ENCODE measurements at places on chromosomes 5 and 9.

GRCh38 chr9:84054341-84055010 is 73.9 kb downstream of the RMI1 start:
- no peak for DNase-seq

GRCh38 chr9:3332802-3333201 is 193.0 kb downstream of the RFX3 start:
- DNase-seq: no peak

DNA sequence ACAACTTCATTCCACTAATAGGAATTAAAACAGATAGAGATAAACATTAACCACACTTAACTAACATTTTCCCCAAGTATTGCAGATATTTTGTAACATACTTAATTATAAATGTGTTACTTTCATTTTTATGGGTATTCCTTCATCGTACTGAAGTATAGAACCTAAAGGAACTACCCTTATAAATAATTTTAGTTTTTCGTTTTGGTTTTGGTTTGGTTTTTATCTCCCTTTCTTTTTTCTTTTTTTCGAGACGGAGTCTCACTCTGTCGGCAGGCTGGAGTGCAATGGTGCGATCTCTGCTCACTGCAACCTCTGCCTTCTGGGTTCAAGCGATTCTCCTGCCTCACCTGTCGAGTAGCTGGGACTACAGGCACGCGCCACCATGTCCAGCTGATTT is 60.1 kb upstream of the LMNB1 start:
- no peak for DNase-seq

GRCh38 chr9:130701059-130702022 is 7.8 kb downstream of the EXOSC2 start:
- DNase-seq: peak; percentile 81

DNA sequence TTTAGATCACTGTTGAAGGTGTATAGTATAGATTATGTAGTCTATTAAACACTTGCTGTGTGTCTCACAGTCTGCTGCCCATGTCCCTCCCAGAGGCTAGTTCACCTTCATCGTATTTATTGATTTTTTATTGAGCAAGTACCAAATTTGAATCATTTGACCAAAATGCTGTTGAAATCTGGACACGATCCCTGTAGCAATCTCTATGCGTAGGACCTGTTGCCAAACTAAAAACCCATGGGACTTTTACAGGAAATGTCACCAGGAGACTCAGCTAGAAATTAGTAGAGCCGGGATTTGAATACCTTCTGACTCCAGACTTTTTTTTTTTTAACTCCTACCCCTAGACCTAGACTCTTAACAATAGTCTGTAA is 17.5 kb downstream of the SLC31A1 start:
- no peak for DNase-seq

- no peak for DNase-seq
These were observed 25.1 kb downstream of the PUM3 start for GRCh38 chr9:2818804-2819121.

GRCh38 chr9:130030651-130031127 is 12.3 kb downstream of the FNBP1 start:
- no peak for DNase-seq

DNA sequence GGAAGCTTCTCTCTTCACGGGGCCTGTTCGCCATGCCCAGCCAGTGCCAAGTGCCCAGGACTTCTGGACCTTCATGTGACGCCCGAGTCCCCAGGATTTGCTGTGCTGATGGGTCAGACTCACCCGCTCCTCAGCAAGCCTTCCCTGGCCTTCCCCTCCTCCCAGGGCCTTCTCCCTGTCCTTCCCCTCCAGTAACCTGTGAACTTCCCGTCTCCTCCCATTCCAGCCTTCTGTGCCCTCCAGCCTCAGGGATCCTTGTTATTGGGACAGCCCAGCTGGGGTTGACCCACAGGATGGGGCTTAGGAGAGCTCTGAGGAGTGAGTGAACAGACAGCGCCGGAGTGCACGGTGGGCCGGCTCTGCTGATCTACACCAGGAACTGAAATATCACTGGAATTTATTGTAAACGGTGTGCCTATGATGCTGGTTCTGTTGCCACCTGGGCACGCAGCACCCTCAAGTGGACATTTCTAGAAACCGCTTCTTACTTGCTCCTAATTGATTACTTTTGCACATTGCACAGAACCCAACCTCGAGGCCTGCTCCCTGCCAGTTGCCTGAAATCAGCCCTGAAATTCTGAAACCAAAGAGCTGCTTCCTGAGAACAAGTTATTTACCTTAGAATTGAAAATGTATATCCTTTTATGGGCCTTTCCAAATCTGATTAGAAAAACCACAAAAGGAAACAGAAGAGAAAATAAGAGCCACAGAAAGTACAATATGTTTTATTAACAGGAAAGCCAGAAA is 1.5 kb downstream of the SPAAR start:
- no peak for DNase-seq

- DNase-seq: no peak
These were observed 519 bp upstream of the RAD50 start for GRCh38 chr5:132556153-132556762.

DNA sequence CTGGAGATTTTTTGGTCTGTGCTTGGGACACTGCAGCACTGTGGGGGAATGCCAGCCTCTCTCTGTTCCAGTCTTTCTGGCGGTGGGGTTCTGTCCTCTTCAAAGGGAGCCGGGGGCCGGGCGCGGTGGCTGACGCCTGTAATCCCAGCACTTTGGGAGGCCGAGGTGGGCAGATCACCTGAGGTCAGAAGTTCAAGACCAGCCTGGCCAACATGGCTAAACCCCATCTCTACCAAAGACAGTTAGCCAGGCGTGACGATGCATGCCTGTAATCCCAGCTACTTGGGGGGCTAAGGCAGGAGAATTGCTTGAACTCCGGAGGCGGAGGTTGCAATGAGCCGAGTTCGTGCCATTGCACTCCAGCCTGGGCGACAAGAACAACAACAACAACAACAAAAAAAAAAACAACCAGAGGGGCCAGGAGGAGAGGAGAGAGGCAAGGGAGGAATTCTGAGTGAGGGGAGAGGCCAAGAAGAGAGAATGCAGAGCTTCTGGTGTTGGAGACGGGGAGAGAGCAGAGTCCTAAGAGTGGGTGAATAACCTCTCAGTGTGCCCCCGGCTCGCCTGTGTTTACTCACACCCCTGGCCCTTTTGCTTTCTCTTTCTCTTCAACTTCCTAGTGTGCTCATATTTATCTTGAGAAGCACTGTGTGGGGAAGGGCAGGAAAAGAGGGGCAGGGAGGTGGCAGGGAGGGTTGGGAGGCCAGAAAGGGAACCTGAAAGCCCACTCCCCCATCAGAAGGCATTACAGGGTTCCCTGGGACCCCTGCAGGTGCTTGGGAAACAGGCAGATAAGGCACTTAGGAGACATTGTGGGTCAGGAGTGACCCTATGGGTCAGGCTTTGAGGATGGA is 3.2 kb upstream of the SET start:
- DNase-seq: no peak

GRCh38 chr9:115636596-115636995 is 517.0 kb upstream of the PAPPA start:
- DNase-seq: no peak

DNA sequence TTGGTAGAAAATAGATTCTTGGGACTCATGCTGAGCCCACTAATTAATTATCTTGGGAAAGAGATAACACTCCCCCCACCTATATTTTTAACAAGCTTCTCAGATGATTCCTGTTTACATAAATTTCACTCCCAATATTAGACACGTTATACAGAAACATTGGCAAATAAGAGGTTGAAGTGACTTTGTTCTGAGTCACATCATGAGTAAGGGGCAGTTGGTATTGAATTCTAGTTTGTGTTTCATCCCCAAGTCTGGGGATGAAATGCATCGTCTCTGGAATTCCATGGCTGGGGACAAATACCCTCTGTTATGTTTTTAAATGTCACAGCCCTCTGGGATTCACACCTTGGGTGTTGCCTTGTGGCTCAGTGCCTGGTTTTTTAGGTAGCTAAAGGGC is 41.0 kb downstream of the BASP1 start:
- DNase-seq: no peak

- DNase-seq: no peak
These were observed 16.7 kb downstream of the CTNNAL1 start for GRCh38 chr9:108996643-108997042.

DNA sequence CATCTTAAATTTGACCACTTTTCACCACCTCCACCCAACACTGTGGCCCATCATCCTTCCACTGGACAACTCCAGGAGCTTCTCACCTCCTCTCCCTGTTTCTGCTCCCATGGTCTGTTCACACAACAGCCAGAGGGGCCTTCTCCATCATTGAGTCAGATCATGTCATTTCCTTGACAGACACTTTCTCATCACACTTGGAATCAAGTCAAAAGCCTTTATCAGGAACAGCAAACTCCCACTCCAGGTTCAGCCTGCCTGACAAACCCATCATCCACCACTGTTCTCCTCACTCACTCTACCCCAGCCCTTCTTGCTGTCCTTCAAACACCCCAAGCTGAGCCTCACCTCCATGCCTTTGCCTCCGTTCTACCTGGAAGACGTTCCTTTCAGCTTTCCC is 78.4 kb upstream of the ADRA1B start:
- DNase-seq: no peak

DNA sequence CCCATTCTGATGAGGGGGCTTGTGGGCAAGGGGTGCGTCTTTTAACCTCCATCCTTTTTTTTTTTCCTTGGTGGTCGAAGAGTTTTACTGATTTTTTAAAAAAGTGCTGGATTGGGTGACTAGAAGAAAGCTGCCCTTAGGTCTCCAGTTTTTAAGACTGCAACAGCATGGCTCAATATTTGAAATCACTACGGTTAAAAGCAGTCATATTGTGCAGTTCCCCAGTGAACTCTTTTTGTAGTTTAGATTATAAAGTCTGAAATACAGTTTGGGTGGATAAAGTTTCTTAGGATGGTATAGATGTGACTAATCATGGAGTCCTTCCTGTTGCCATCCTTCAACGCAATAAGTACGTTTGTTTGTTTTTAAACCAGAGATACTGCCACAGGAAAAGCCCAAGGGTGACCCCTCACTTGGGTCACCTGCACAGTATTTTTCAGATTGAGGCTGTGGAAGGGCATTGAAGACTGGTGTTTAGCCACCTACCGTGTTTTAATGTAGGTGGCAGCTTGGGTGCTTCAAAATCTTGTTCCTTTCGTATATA is 520 bp upstream of the DHFR start:
- DNase-seq: no peak

DNA sequence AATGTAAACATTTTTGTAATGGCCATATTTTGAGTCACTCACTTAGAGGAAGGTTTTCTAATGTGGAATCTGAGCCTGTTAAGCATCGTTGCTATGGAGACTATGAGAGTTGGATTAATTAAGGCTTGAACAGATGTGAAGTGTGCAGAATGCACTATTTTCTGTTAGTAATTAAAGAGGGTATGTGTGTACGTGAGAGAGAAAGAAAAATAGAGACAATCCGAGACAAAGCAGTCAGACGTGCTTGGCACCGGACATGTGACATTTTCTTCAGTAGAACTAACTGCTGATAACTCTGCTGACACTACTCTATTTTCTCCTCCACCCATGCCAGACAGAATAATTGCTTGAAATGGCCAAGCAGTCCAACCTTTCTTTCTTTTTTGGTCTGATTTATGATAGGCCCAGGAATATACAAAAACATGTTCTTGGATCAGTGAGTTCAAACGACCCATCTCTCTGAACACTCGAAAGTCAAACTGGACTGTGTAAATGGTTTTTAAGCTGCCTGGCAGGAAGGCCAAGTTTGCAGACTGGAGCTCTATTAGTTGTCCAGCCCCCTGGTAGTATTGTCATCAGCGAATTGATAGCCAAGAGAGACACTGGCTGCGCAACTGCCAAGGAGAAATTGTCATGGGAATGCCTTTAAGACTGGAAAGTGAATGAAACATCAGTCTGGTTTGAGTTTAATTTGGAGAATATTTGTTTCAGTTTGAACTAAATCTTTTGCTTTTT is 322.1 kb downstream of the ARHGEF28 start:
- DNase-seq: no peak

DNA sequence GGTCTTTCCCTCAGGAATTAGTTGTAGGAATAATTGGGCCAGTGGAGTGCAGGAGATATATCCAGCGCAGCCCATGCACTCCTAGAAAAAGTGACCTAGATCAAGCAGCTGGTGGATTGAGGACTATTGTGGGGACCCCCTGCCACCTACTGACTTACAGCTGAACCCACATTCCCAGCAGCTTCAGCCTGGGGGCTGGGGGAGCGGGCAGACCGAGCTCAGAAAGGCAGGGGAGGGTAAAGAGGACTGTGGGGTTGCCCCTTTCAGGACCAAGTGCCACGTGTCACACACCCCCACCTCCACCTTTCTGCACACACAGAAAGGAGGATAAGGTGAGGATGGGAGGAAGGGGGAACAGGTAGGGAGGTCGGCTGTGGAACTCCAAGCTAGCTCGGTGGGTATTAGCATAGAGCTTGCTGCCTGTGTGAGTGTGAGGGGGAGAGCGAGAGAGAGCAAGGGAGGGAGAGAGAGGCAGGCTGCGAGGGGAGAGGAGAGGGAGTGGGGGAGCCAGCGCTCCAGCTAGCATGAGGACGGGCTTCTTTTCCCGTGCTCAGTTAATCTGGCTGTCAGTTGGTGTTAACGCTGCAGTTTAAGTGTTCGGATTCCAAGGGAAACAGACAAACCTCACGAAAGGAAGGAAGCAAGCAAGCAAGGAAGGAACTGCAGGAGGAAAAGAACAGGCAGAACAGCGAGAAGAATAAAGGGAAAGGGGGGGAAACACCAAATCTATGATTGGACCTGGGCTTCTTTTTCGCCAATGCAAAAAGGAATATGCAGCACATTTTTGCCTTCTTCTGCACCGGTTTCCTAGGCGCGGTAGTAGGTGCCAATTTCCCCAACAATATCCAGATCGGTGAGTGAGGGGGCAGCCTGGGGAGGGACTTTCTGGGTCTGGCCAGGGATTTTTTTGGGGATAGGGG is at the start of gene GRIA1:
Gene GRIA1, plus strand, starts transcription at position 553 of the 920 bp plus-strand sequence.
- no peak for DNase-seq

DNA sequence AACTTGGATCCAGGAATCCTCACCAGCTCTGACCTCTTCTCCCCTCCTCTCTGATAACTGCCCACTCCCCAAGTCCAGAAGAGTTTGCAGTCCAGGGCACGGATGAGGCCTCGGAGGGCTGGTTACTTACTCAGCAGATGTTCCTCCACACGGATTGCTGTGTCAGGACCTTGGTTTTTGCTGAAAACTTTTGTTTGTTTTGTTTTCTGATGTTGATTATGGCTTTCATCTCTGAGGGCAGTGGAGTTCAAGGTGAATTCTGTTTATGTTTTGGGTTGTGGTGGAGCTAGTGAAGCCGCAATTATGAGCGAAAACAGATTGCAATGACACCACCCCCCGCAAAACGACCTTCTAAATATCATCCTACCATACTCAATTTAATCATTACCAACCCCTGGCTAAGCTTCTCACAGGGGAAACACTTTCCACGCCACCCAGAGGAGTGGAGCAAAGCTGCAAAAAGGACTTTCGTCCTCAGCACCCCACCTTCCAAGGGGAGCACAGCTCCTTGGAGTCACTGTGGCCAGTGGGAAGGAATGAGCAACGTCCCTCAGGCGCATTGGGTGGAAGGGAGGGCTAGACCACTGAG is 92.7 kb upstream of the SAP30L start:
- DNase-seq: no peak

DNA sequence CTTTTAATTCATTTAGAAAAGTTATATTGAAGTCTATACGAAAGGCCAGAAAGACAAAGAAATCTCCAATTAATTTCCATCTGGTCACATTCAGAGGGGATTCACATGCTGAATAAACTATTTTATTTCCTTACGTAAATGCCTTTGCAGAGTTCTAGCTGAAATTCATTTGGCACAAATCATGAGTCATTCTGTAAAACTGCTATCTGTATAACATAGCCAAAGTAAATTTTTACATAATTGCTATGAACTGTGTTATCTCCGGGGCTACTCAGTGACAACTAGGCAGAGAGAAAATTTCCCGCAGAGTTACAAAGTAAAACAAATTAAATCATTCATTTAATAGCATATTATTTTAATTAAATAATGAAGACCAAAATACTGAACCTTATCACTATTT is 463.2 kb upstream of the ADAMTS16 start:
- no peak for DNase-seq

GRCh38 chr5:181099602-181100086 is 31.3 kb downstream of the OR2V1 start:
- DNase-seq: no peak

All from AG04450 (cell line).